ENCODE measurements at places on chromosomes 11 and 22.

- no peak for DNase-seq
These were observed 328.2 kb downstream of the FAM181B start for GRCh38 chr11:82405421-82405820.

DNA sequence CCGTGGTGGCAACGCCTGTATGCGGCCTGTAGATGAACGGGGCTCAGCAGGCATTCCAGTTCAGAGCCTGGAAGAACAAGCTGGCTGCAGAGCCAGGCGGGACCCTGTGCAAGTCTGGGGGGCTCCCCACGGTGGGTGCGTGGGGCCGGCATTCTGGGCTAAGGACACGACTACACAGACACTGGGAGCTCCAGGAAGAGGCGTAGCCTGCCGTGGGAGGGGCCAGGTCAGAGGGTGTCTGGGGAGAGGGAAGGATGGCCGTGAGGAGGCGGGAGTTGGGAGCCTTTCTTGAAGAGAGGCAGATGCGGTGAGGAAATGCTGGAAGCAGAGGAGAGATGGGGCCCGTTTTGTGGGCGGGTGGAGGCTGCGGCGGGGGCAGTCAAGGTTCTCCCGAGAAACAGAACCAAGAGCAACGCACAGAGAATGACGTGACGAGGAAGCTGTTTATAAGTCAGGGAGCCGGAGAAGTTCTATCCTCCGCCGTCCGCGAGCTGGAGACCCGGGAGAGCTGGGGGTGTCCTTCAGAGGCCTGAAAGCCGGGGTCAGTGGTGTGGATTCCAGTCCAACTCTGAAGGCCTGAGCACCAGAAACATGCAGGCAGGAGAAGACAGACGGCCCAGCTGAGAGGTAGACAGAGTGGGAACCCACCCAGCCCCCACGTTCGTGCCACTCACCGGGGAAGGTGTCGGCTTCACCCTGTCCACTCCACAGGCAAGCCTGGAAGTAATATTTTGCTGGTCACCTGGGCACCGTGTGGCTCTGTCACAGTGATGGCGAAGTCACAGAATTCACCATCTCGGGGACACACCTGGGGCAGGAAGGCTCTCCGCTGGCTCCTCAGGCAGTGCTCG is 529.6 kb downstream of the BRD1 start:
- DNase-seq, result no peak

- DNase-seq, result no peak
These were observed 203.4 kb downstream of the FAM76B start for GRCh38 chr11:95586155-95586554.

DNA sequence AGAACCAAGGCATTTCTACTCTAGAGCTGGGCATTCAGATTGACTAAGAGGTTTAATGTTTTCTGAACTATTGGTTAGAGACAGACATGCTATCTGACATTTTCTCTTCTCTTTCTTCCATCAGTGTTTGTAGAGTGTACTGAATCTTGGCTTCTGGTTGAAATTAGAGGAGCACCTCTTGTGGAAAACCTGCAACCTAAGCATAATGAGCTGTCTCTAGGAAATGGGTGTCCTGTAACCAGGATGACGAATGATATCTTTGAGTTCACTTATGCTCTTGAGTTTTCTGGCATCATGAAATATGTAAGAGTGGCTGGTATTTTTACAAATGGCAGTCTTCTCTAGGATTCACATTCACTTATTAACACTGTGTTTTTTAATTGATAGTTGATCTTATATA is 19.4 kb downstream of the OOSP4A start:
- no peak for DNase-seq

DNA sequence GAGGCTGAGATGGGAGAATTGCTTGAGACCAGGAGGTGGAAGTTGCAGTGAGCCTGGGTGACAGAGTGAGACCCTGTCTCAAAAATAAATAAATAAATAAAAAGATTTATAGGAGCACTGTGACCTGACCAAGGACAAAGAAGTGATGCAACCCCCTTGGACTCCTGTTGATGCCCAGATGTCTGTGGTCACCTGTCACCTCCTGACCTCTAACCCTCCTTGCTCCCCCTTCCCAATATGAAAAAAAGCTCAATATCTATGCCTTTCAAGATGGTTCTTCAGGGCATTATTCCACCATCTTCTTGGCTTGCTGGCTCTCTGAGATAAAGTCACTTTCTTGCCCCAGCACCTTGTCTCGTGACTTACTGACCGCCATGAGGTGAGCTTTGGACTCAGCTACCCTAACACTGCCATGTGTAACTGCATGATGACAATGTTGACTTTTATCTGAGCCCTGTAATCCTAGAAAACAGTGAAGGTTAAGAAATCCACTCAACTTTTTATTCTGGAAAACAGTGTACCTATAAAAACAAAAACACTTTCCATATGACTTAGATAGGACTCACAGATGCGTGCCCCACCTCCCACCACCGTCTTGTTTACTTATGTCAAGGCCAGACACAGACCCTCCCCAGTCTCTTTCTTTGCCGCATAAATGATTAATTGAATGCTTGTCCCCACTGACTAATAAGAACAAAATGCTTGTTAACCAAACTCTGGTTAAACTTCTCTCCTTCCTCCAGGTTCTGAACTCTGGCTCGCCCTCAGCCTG is 360.5 kb downstream of the BUD13 start:
- DNase-seq, result no peak

- no peak for DNase-seq
These were observed 48.6 kb upstream of the OLFML1 start for GRCh38 chr11:7436657-7437056.

- no peak for DNase-seq
These were observed 187.8 kb downstream of the CHST1 start for GRCh38 chr11:45477588-45477987.

GRCh38 chr22:32836280-32837123 is 35.0 kb downstream of the TIMP3 start:
- DNase-seq, result no peak

DNA sequence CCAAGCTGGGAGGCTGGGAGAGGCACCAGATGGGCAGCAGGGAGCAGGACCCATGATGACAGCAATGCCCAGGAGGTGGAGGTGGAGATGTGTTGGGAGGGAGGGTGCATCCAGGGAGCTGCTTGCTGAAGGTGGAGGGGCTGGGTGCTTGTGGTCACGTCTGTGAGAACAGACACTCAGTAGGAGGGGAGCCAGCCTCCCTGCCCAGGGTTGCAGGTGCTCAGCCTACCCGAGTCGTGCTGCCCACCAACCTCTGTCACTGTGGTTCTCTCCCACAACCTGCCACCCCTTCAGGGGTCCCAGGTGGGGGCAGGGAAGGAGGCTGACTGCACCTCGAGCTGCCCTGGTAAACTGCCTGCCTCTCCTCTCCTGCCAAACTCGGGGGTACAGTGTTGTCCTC is 5.5 kb downstream of the PRDX5 start:
- DNase-seq, result no peak

DNA sequence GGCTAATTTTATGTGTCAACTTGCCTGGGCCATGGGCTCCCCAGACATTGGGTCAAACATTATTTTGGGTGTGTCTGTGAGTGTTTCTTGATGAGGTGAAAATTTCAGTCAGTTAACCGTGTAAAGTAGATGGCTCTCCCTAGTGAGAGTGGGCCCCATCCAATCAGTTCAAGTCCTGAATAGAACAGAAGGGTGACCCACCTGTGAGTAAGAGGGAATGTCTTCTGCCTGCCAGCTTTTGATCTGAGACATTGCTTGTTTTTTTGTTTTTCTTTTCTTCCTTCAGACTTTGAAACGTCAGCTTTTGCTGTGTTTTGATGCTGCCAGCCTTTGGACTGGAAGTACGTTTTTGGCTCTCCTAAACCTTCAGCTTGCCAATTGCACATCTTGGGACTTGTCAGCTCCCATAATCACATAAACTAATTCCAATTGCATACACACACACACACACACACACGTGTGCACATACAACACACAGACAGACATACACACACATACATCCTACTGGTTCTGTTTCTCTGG is 300.1 kb downstream of the CNTN5 start:
- DNase-seq, result no peak

- DNase-seq, result no peak
These were observed 186.3 kb downstream of the C11orf91 start for GRCh38 chr11:33514079-33514925.

DNA sequence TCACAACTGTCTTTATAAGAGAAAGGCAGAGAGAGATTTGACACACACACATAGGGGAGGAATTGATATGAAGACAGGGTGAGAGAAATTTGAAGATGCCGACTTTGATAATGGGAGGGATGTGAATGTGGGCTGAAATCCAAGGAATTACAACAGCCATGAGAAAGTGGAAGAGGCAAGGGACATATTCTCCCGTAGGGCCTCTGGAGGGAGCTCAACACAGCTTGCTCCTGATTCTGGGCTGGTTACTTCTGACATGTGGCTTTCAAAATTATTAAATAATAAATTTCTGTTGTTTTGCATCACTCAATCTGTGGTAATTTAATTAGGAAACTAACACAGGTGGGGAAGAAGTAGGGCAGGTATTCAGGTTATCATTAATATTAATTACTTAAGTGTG is 282.9 kb downstream of the LUZP2 start:
- DNase-seq, result no peak

DNA sequence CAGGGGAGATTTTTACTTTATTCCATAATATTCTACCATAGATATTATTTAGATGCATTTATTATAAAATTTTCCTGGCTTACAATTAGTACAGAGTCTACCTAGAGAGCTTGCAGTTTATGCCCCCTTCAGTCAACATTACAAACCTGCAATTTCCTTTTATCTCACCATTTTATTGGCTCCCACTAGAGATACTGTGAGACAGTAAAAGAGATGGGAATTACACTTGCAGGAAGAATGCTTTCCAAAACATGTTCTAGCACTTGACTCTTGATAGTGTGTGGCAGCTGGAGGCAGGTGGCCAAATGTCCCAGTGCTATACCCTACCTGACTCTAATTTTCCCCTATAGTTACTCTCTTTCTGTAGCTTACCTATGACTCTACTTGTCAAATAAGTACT is 863.2 kb downstream of the DLG2 start:
- DNase-seq, result no peak

DNA sequence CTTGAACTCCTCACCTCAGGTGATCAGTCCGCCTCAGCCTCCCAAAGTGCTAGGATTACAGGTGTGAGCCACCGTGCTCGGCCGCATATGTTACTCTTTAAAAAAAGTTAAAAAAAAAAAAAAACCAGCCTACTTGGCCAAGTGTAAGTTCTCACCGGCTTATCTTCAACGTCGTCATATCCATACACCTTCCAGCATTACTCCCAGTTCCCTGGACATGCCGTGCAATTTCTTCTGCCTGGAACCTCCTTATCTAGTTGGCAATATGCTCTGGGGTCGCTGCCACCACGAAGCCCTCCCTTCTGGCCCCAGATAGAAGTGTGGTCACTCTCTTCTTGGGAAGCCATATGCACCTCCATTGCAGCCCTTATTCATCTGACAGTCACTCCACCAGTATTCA is 36.3 kb upstream of the CBX7 start:
- no peak for DNase-seq

DNA sequence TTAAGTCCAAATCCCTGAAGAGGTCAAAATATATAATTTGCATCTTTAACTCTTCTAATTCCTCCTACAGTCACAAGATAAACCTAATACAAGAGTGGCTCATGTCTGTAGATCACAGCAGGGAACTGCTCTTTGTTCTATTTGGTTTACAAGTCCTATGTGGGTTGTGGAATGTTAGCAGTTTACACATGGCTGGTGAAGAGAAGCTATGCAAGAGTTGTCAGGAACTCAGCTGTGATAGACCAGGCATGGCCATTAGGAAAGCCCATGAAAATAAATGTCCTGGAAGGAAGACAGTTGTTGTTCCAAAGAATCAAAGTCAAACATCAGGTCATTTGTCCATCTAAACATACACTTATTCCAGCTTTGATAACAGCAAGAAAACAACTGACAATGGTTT is 312.4 kb upstream of the PITPNB start:
- no peak for DNase-seq

- DNase-seq, result peak; percentile 11
These were observed 17.6 kb downstream of the GDPD5 start for GRCh38 chr11:75508051-75508561.

DNA sequence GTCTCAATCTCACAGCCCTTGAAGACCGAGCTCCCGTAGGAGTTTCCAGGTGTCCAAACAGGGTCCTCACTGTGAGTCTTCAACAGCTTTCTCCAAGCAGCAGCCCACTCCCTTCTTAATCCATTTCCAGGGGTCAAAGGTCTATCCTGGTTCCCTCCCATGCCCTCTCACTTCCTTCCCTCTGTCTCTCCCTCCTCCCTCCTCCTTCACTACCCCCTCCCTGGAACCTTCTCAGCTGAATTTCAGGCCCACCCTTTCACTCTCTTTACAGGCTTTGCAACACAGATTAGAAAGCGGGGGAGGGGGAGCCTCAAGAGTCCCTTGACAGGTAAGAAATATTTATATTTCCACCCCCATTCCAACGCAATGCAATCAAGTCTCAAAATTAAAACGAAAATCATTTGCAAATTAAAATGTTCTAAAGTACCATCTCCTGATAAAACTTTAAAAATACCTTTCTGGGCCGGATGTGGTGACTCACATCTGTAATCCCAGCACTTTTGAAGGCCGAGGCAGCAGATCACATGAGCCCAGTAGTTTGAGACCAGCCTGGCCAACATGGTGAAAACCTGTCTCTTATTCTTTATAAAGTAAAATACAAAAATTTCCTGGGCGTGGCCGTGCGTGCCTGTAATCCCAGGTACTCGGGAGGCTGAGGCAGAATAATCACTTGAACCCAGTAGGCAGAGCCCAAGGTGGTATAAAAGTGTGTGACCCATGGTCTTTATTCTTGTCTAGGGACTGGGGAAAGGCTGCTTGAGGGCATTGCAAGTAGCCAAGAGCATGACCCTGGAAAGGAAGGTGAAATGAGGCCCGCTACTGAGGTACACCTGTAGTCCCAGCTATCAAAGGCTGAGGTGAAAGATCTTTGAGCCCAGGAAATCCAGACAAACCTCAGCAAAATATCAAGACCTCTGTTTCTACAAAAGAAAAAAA is 865 bp upstream of the ZNF280A start:
- DNase-seq, result no peak

DNA sequence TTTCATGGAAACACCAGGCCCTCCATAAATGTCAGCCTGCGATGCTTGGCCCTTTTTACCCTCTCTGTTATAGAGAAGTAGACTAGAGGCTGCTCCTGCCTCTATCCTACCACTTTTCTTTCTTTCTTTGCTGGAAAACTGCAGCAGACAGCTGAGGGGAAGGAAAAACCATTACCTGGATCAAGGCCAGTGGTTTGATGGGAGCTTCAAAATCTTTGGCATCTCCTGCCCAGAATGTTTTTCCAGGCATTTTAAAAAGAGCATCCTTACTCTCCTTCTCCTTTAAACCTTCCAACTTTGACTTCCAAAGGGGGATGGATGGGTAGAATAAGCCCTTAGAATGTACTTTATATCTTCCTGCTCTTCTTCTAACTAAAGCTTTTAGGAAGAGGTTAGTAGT is 44.9 kb downstream of the EXT2 start:
- DNase-seq, result no peak

- no peak for DNase-seq
These were observed 1027.7 kb upstream of the CCDC90B start for GRCh38 chr11:84313830-84314359.

All from stimulated activated CD4-positive, alpha-beta T cell treated with anti-CD3 and anti-CD28 coated beads, Interleukin-1b, Interleukin-23, amount 100 ng/mL, for 1 hour (primary cell).